ENCODE measurements at places on chromosomes 1 and 21. TPM values are rescaled to one million over a fixed set of nuclear protein-coding genes. Genes with fewer than 3 reads are reported as not detected.

- no peak for DNase-seq
- H3K27me3 ChIP-seq: no peaks in the 10 kb centered on the region
- peaks cover 13% of the 10 kb centered on the region for H3K4me1 ChIP-seq
- peaks cover 7% of the 10 kb centered on the region for H3K36me3 ChIP-seq
These were observed 92.2 kb downstream of the CD58 start for GRCh38 chr1:116478621-116479020.

DNA sequence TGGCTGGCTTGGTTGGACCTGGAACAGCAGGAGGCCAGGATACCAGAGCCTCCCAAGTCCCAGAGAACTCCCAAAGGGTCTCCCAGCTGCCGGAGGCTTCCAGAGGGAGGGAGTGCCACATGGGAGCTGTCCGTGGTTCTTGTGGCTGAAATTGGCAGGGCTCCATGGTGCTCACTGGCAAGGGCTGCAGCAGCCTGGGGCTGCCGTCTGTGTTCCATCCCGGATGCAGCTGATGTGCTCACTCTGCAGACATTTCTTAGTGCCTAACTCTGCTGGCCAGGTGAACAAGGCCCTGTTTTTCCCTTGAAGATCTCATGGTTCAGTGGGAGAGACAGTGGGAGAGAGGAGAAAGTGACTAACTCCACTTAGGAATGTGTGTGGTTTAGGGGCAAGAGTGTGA, 261.1 kb downstream of the CAMTA1 start:
- peaks cover 83% of the 10 kb centered on the region for H3K27me3 ChIP-seq
- DNase-seq: peak; percentile 34
- no peak overlapping the region for H3K27ac ChIP-seq
- H3K4me3 ChIP-seq: no peak overlapping the region
- no peaks in the 10 kb centered on the region for H3K4me1 ChIP-seq
- H3K36me3 ChIP-seq: no peaks in the 10 kb centered on the region

- no peaks in the 10 kb centered on the region for H3K36me3 ChIP-seq
- H3K4me1 ChIP-seq: no peaks in the 10 kb centered on the region
- H3K27ac ChIP-seq: no peak overlapping the region
- no peak for DNase-seq
- H3K27me3 ChIP-seq: no peaks in the 10 kb centered on the region
- H3K4me3 ChIP-seq: no peak overlapping the region
These were observed 93.5 kb downstream of the C1orf94 start for GRCh38 chr1:34270181-34270580.

CD1D gene
- 0.86 TPM for total RNA-seq

DNA sequence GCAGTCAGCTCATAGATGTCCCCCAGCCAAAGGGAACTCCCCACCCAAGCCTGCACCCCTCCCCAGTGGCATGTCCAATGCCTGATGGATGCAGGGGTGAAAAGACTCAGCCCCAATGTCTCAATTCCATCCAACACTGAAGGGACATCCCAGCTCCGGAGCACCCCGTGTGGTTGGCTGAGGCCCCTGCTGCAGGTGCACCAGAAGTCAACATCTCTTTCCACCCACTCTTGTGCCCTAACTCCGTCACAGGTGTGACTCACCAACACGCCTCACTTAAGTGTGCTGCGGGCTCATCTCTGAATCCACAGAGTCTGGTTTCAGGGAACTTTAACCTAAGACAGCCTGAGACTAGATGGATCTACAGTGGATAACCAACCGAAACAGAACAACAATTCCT, 40.9 kb upstream of the ZBTB18 start:
- no peak overlapping the region for H3K4me3 ChIP-seq
- peak; percentile 26 for DNase-seq
- no peaks in the 10 kb centered on the region for H3K36me3 ChIP-seq
- H3K27ac ChIP-seq: no peak overlapping the region

- H3K4me1 ChIP-seq: no peaks in the 10 kb centered on the region
- H3K27me3 ChIP-seq: peaks cover 27% of the 10 kb centered on the region
- no peak overlapping the region for H3K4me3 ChIP-seq
- no peak overlapping the region for H3K27ac ChIP-seq
These were observed 5.0 kb upstream of the KIF21B start for GRCh38 chr1:201028461-201028889.

Measured in Calu3 (cell line).